ENCODE measurements at places on chromosomes 3 and 15. TPM values are rescaled to one million over a fixed set of nuclear protein-coding genes. Genes with fewer than 3 reads are reported as not detected.

DNA sequence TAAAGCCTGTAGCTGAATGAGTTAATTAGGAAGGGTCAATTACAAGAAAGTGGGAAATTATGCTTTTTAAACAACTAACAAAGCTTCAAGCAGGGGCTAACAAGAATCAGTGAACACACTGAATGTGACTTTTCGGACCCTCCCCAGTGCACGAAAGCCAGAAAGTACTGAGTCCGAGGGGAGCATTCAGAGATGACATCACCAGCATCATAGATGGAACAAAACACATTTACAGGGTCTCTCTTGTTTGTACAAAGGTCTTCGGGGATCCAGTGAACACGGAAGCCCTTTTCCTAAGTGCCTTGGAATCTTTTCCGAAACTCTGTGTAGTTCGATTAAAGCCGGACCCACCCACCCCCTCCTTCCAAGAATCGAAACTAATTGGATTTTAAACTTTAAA is 829 bp downstream of the DCP1A start:
- peaks cover 8% of the 10 kb centered on the region for H3K36me3 ChIP-seq
- H3K4me3 ChIP-seq, result peak overlapping the region; percentile 97

- H3K36me3 ChIP-seq, result no peaks in the 10 kb centered on the region
- H3K4me3 ChIP-seq, result no peak overlapping the region
- DNase-seq, result no peak
- no peak overlapping the region for H3K27ac ChIP-seq
- no peaks in the 10 kb centered on the region for H3K27me3 ChIP-seq
Observed at GRCh38 chr3:57224856-57225255, 2.7 kb upstream of the APPL1 start.

KY gene
- total RNA-seq, result 1.5 TPM

DNA sequence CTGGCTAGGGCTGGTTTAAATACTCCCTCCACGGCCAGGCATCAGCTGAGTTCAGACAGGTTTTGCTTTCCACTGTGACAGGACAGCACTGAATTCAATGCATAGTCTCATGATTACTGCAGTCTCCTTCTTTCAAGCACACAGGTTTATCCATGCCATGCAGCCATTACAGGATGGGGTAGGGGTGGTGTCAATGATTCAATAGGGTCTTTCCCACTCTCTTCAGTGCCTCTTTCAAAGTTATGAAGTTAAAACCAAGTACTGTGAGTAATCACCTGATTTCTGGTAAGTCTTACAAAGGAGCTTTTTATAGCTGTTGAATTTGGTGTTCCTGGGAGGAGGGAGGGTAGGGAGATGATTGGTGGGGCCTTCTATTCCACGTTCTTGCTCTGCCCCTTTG is 47.2 kb downstream of the TMEM212 start:
- H3K27me3 ChIP-seq, result no peaks in the 10 kb centered on the region
- H3K27ac ChIP-seq, result no peak overlapping the region
- H3K4me1 ChIP-seq, result no peaks in the 10 kb centered on the region

NEK11 gene
- total RNA-seq, result 42.1 TPM

All from spinal cord (tissue), 10 donors.